ENCODE measurements at places on chromosomes 3 and 15. TPM values are rescaled to one million over a fixed set of nuclear protein-coding genes. Genes with fewer than 3 reads are reported as not detected.

GLDN gene
- 0.09 TPM for total RNA-seq

ST8SIA2 gene
- 9.0 TPM for total RNA-seq

WDR93 gene
- not detected for total RNA-seq

ETV5 gene
- total RNA-seq = 55.3 TPM

SH2D7 gene
- not detected for total RNA-seq

VEPH1 gene
- total RNA-seq = 9.3 TPM

HYKK gene
- total RNA-seq = 1.3 TPM

SPINK8 gene
- not detected for total RNA-seq

SENP8 gene
- 2.9 TPM for total RNA-seq

FRMD5 gene
- 17.0 TPM for total RNA-seq

IL12A gene
- 3.0 TPM for total RNA-seq

SLC22A14 gene
- 0.45 TPM for total RNA-seq

NUP210 gene
- total RNA-seq = 0.36 TPM

CATSPER2 gene
- total RNA-seq = 3.3 TPM
